NCI-H1694 (cell line): ENCODE measurements at places on chromosomes 12 and 14.

GRCh38 chr14:93527203-93527607 is 96.5 kb downstream of the UNC79 start:
- no peak for DNase-seq

DNA sequence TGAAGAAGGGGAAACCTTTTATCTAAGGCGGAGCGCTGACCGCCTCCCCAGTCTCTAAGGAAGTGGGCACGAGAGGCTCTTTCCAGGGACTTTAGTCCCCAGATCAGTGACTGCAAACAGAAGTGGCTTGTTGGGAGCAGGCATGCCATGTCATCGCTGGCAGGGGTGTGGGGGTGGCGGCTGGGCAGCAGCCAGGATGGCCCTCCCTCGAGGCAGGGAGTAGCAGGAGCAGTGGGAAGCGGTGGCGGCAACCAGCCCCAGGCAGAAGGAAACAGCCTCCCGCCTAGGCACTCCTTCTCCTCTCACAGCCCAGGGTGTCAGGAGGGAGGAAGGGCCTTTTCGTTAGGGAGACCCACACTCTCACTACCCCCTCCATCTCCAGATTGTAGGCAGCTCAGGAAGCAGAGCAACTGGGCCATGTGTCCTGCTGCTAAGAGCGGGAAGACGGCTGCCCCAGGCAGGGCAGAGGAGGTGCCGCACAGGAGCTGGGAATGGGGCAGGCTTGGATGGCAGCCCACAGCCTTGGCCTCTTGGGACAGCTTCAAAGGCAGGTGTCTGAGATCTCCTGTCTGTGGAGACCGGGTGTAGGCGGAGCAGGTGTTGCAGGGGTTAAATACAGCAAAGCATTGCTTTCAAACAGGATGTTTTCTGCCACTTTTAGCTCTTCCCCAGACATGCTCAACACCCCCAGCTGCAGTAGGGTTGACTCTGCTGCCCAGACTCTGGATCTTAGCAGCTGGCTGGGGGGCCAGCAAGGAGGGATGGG is 21.8 kb downstream of the VDR start:
- DNase-seq: no peak

- no peak for DNase-seq
Observed at GRCh38 chr12:76713130-76713529, 50.8 kb upstream of the ZDHHC17 start.

DNA sequence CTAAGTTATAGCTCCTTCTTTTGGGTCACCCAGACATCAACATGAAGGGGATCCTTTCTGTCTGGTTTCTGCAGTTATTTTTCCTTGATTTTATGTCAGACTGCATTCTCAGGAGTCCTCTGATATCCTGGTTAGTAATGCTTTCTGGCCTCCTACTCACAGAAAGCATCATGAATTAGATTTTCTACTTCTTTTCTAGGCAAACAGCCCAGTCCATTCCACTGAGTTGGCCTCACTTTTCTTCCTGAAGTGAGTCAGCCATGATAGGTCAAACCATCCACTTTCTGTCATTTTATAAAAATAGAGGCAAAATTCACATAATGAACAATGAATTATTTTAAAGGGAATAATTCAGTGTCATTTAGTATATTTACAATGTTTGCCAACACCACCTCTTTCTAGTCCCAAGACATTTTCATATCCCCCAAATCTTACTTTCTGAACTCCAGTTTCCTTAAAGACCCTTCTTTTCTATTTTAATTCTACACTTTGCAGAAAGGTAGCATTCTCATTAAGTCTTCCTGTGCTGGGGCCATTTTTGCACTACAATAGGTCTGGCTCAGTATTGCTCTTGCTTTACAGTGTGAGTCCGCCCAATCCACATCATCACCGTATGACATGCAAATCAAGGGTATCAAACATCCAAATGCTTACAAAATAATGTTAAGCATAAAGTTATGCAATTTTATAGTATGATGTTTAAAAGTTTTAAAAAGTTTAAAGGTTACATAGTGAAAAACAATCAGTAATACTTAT is 95.1 kb downstream of the UNC79 start:
- no peak for DNase-seq
